ENCODE measurements at places on chromosomes 7 and 10. TPM values are rescaled to one million over a fixed set of nuclear protein-coding genes. Genes with fewer than 3 reads are reported as not detected.

GRCh38 chr7:80763289-80763688 is 124.8 kb downstream of the CD36 start:
- no peaks in the 10 kb centered on the region for H3K36me3 ChIP-seq
- no peak overlapping the region for H3K27ac ChIP-seq
- no peaks in the 10 kb centered on the region for H3K27me3 ChIP-seq
- H3K4me1 ChIP-seq = no peaks in the 10 kb centered on the region

GRCh38 chr7:90345595-90346335 is 751 bp upstream of the GTPBP10 start:
- H3K27ac ChIP-seq = peak overlapping the region; percentile 95
- H3K27me3 ChIP-seq = no peaks in the 10 kb centered on the region
- no peak for DNase-seq
- peaks cover 8% of the 10 kb centered on the region for H3K4me1 ChIP-seq
- H3K4me3 ChIP-seq = peak overlapping the region; percentile 77

DNA sequence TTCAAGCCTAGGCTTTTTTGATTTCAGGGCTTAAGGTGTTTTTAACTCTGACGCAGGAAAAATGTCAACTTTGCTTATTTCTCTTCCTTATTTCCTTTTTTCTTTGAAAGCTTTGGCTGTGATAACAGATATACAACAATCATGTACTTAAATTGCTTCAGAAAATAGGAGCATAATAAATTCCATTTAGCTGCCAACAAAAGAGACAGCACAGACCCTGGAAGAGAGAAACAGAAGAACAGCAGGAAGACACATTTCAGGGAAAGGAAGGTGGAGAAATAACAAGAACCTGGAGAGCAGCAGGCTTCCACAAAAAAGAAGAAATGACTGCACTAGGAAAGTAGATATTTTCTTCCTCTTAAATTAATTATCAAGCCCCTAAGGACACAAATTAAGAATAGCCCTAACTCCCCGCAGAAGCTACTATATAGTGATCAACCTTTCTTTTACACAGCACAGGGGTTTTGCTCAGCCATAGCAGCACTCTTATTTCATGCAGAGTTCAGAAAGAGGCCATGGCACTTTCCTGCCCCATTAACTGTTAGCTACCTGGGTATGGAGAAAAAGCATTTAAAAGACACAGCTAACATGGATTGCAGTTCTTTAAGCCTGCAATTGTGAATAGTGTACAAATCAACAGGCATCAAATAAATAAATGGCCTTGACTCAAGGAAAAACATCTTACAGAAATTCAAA is 61.5 kb downstream of the IQUB start:
- no peaks in the 10 kb centered on the region for H3K36me3 ChIP-seq
- no peak for DNase-seq
- no peak overlapping the region for H3K4me3 ChIP-seq
- H3K27ac ChIP-seq = no peak overlapping the region
- H3K4me1 ChIP-seq = no peaks in the 10 kb centered on the region

DNA sequence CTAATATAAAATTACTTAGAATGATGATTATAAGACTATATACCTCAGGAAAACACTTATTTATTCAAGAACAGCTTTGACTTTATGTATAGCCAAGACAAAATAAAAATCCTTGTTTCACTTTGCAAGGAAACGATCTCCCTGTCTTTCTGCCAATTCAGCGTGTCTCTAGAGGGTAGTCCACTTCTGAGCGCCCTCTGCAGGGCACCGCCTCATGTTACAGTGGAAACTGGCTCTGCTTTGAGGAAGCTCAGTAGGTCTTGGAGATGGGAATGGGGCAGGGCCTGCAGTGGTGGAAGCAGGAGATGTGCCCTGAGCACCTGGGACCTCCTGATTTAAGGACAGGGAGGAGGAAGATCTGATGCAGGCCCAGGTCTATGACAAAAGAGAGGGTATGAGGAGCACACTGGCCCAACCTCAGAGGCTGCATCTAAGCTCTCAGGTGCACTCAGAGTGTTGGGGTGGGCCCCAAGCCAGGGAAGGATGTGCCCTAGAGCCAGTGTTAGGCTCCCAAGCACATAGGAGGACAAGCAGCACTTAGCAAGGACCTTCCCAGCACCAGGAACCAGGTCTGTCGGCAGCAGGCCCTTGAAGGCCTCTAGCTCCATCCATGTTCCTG is 481.0 kb downstream of the TNS3 start:
- no peak overlapping the region for H3K4me3 ChIP-seq
- no peaks in the 10 kb centered on the region for H3K27me3 ChIP-seq
- DNase-seq = peak; percentile 39
- H3K36me3 ChIP-seq = no peaks in the 10 kb centered on the region
- H3K27ac ChIP-seq = no peak overlapping the region
- H3K4me1 ChIP-seq = no peaks in the 10 kb centered on the region

GRCh38 chr7:25405736-25406135 is 177.4 kb upstream of the NPVF start:
- H3K4me1 ChIP-seq = no peaks in the 10 kb centered on the region
- no peak for DNase-seq
- no peak overlapping the region for H3K27ac ChIP-seq

- DNase-seq = no peak
- peaks cover 2% of the 10 kb centered on the region for H3K27me3 ChIP-seq
- no peaks in the 10 kb centered on the region for H3K36me3 ChIP-seq
These were observed 127.6 kb downstream of the COBL start for GRCh38 chr7:51188987-51189386.

DNA sequence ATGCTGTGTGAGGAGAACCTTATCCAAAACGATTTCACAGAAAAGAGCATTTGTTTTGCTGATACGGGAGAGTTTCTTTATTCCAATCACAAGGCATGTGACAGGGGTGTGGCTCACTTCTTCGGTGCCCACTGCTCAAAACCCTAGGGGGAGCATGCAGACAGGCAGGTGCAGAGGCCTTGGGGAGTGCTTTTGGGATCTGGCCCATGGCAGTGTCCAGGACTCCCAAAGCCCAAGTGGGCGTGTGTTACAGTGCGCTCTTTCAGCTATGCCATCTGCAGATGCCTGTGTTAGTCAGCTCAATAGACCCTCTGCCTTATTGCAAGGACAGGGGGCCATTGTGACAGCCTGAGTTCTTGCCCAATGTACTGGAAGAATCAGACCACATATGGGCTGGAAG is 94.8 kb downstream of the CSTF2T start:
- no peak for DNase-seq
- H3K4me1 ChIP-seq = no peaks in the 10 kb centered on the region
- no peaks in the 10 kb centered on the region for H3K36me3 ChIP-seq
- no peak overlapping the region for H3K27ac ChIP-seq
- no peaks in the 10 kb centered on the region for H3K27me3 ChIP-seq

DNA sequence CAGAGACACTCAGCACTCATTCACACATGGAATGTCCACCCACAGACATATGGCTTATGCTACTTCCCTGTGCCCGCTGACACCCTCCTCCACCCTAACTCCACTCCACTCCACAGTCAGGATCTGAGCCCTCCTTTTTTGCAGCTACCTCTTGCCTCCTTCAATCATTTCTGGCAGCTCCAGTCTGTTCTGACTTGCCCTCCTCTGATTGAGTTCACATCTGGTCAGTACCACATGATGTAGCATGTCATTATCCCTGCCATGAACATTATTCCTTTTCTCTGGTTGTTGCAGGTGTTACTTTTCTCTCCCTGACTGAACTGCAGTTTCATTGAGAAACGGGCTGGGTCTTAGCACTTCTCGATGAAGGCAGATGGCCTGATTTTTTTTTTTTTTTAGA is 130.1 kb upstream of the EGR2 start:
- H3K27ac ChIP-seq = no peak overlapping the region
- no peak for DNase-seq
- no peaks in the 10 kb centered on the region for H3K4me1 ChIP-seq

DNA sequence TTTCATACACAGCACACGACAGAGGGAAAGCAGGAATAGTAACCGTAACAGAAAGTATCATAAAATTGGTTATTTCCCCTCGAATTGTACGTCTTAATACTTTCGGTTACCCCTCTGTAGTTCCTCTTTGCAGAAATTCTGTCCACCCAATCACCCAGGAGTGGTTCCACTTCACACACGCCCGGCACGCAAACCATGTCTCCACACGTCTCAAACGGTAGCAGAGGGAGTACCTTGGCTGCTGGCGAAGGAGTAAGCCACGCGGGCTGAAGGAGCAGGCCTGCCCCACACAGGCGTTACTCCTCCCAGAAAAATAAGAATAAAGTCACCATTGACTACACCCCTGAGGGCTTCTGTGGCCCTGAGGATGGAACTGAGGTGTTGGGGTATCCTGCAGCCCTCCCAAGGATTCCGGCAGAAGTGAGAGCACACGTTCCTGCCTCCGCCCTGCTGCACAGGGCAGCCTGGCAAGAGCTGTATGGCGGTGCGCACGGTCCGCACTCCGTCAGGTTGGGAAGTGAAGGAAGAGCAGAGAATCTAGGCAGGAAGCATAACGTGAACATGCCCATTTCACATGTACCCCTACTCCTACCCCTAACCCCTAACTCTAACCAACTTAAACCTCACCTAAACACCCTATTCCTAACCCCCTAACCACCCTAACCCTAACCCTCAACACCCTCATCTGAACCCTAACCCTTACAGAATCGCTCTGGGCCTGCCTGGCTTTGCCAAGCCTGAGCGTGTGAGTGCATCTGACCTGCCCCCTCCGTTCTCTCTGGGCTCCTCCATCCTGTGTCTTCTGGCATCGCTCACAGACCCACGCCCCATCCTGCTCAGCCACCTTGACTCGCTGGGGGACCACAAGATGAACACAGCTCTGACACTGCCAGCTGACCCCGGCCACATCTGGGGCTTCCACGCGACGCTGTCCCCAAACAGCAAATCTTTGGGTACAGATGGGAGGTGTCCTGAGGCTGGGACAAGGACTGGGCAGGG is 18.2 kb downstream of the GPR146 start:
- no peaks in the 10 kb centered on the region for H3K27me3 ChIP-seq
- peaks cover 6% of the 10 kb centered on the region for H3K36me3 ChIP-seq
- no peak overlapping the region for H3K4me3 ChIP-seq
- H3K27ac ChIP-seq = no peak overlapping the region
- no peak for DNase-seq

GRCh38 chr7:42103020-42103419 is 134.0 kb downstream of the GLI3 start:
- no peaks in the 10 kb centered on the region for H3K36me3 ChIP-seq
- no peak overlapping the region for H3K27ac ChIP-seq
- no peak for DNase-seq
- no peaks in the 10 kb centered on the region for H3K4me1 ChIP-seq

DNA sequence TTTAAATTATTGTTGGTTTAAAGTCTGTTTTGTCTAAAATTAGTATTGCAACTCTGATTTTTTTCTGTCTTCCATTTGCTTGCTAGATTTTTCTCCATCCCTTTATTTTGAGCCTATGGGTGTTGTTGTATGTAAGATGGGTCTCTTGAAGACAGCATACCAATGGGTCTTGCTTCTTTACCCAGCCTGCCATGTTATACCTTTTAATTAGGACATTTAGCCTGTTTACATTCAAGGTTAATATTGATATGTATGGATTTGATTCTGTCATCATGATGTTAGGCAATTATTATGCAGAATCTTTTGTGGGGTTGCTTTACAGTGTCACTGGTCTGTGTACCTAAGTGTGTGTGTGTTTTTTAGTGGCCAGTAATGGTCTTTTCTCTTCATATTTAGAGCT is 281.4 kb upstream of the CSTF2T start:
- no peak overlapping the region for H3K27ac ChIP-seq
- H3K36me3 ChIP-seq = no peaks in the 10 kb centered on the region
- H3K4me1 ChIP-seq = no peaks in the 10 kb centered on the region
- H3K27me3 ChIP-seq = no peaks in the 10 kb centered on the region
- DNase-seq = no peak

DNA sequence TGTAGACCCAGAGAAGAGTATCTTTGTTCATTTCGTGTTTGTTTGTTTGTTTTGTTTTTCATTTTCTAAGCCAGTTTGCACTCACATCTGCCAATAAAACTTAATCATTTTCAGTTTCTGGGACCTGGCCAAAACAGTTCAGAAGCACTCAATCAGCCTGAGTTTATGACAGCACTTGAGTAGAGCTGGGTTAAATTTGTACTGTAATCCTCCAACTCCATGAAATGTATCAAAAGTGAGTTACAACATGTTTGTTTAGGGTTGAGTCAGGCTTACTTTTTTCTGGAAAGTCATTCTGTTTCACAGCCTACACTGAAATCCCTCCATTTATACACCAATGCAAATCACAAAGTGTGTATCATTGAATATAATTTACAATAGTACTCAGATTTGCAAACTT is 91.9 kb downstream of the ZWINT start:
- H3K4me3 ChIP-seq = no peak overlapping the region
- no peak for DNase-seq
- H3K4me1 ChIP-seq = no peaks in the 10 kb centered on the region
- H3K27me3 ChIP-seq = no peaks in the 10 kb centered on the region

DNA sequence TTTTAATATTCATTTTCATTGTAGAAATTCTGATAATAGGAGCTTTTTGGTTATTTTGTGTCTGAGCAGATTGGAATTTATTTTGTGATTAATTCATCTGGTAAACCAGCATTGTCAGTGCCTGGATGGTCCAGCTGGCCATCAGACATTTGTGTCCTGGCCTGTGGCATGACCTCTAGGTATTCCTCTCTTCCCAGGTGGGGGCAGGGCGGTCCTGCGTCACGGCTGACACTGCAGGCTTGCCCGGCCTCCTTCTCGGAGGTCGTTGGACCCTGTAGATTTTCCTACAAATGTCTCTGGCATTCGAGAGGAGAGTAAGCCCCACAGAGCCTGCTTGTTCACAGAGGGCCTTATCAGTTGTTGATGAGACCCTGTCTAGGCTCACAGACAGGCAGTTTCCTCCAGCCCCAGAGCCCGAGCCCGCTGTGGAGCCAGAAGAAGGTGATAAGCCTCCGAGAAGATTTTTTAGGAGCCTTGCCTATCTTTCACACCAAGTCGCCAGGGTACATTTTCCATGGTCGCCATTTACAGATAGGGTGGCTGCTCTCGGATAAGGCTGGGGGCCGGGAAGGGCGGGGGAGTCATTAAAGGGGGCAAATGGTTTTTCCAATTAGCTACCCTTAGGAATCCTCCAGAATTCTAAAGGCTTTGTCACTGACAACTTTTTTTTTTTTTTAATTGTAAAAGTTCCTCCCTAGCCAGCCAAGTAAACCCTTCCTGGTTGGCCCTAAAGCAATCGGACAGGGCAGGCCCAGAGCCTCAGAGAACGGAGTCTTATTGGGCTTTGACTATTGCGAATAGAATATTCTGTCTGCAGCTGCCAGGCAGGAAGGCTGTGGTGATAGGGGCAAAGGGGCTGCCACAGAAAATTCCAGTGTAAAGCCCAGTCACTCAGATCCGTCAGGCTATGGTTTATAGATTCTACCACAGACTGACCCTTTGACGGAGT is 78.1 kb upstream of the TBX20 start:
- peak; percentile 44 for DNase-seq
- no peaks in the 10 kb centered on the region for H3K27me3 ChIP-seq
- H3K4me3 ChIP-seq = no peak overlapping the region
- H3K36me3 ChIP-seq = no peaks in the 10 kb centered on the region
- no peak overlapping the region for H3K27ac ChIP-seq

CTBP2 gene
- total RNA-seq = 6.5 TPM

POLR2J2 gene
- total RNA-seq = 13.6 TPM

MUC3A gene
- total RNA-seq = 2.6 TPM

ELFN1 gene
- total RNA-seq = 0.45 TPM

H2BK1 gene
- total RNA-seq = not detected

RNF133 gene
- not detected for total RNA-seq
